NCI-H2171 (cell line): ENCODE measurements at places on chromosomes 1 and 21.

DNA sequence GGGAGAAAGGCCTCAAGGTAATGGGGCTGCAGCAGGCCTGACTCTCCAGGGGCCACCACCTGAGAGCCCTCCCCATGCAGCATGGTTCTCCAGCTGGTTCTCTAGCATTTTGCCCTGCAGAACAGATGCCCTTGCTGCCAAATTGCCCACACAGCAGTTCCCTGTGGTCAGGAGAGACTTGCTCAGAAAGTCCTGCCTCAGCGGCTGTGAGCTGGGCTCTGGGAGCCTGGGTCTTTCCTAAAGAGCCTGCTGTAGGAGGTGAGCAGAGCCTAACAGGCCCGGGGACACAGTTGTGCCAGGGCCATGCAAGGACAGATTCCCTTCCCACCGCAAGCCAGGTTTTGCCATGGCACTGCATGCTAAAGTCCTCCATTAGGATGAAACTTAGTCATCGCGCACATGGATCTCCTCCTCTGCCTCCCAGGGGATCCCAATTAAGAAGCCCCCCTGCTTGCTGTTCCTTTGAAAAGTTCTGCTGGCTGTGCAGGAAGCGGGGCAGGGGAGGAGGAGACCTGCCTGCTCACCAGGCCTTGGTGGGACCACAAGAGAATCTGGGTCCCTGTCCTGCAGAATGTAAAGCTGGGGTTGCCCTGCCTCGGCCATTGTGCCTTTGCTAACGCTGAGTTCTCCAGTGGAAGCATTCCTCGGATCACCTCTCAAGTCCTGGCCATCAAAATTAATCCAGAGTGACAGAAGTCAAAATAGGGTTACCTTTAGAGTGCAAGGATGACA, 21.4 kb downstream of the TEX35 start:
- no peak for DNase-seq

DNA sequence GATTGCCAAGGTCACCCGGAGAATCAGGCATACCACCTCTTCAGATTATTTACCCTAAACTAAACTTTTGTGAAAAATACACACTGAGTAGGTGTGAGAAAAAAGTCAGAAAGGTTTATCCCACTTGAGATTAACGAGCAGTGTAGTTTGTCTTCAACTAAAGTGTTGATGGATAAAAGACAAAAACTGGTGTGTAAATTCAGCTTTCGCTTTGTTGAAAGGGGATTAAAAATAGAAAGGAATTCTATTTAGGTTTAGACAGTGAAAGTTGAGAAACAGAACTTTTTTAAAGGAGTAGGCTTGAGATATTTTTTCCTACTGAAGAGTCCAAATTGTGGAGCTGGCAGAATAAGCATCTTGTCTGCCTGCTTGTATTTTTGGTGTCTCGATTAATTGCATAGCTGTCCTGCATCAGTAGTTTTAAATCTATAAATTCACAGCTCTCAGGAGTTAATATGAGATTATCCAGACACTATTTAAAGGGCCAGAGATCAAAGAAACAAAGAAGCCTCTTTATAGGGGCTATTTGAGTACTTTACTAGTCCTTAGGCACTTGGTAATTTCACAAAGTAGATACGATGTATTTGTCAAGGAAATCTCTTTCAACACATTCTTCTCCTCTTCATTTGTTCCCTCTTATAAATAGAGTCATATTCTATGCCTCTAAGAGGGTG, 46.7 kb upstream of the RABGAP1L start:
- DNase-seq: no peak

DNA sequence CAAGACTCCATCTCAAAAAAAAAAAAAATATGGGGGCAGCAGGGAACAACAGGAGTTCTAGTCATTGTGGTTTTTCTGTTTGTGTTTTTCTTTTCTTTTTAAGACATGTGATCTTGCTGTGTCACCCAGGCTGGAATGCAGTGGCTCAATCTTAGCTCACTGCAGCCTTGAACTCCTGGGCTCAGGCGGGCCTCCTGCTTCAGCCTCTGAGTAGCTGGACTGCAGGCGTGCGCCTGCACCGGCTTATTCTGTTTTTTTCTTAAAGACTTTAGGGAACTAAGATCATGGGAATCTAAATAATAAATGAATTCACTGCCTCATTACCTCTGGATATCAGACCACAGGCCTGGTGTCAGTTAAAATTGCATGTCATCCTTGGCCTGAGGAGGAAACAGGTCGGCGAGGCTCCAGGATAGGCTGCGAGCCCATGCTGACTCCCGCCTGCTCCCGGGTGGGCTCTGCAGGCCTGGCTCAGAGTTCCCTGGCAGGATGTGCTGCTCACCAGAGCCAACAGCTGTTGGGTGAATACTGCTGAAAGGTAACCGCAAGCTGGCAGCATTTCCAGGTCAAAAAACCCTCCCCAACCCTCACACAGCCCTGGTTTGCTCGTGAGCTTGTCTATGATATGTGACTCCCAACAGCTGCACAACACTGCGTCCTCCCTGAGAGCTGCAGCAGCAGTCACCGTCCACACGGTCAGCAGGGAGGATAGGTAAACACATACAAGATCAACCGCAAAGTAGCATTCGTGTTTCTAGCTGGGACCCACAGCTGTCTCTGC, 58.1 kb downstream of the SCCPDH start:
- DNase-seq: peak; percentile 87

- no peak for DNase-seq
Measured at GRCh38 chr1:201175820-201176500, 14.7 kb upstream of the IGFN1 start.

- no peak for DNase-seq
Measured at GRCh38 chr1:174871886-174872285, 127.9 kb upstream of the CACYBP start.

DNA sequence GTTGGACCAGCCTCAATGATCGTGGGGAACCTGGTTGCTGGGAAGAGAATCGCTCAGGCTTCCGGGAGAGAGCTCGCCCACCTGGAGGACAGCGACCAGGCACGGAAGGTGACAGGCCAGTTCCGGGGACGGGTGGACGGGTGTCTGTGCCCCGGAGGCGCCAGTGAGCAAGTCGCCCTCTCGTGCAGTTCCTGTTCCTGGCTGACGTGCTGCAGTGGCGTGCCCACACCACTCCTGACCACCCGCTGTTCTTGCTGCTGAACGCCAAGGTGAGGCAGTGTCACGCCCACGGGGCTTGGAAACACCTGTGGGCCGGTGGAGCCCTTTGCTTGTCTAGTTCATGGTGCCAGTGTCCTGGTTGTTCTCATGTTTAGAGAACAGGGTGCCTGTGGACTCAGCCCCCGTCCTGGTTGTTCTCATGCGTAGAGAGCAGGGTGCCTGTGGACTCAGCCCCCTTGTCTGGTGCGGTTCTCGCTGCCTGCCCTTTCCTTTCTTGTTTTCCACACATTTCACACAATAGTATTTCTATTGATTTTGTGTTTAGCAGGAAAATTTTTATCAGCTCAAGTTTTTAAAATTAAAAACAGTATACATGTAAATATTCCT, 53.1 kb downstream of the S100B start:
- DNase-seq: no peak

GRCh38 chr1:204320382-204320804, 39.3 kb downstream of the PLEKHA6 start:
- no peak for DNase-seq
